Stimulated activated CD8-positive, alpha-beta memory T cell treated with anti-CD3 and anti-CD28 coated beads, Interleukin-15, amount 100 ng/mL, for 4 hours (primary cell): ENCODE measurements at places on chromosomes 5 and 9.

DNA sequence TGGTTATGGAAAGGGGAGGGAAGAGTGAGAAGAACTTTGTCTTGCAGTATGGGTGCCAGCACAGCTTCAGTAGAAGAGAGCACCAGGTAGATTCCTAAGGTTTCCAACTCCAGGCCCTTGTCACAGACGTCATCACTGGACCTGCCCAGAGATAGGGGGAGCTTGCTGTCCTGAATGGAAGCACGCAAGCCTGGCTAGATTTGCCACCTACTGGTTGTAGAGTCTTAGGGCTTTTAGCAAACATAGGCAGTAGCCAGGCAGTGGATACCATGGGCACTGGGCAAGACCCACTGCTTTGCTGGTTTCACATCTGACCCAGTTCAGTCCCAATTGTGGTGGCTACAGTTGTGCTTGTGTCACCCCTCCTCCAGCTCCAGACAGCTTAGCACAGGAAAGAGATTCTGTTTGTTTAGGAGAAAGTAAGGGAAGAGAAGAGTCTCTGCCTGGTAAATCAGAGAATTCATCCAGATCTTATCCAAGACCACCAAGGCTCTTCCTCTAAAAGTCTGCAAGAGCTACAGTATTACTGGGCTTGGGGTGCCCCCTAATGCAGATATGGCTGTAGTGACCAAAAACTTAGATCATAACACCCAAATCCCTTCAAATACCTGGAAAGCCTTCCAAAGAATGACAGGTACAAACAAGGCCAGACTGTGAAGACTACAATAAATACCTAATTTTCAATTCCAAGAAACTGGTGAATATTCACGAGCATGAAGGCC lies 158.9 kb downstream of the HINT1 start:
- no peak for DNase-seq

- DNase-seq = no peak
These were observed 62.3 kb downstream of the ACER2 start for GRCh38 chr9:19470981-19471650.

DNA sequence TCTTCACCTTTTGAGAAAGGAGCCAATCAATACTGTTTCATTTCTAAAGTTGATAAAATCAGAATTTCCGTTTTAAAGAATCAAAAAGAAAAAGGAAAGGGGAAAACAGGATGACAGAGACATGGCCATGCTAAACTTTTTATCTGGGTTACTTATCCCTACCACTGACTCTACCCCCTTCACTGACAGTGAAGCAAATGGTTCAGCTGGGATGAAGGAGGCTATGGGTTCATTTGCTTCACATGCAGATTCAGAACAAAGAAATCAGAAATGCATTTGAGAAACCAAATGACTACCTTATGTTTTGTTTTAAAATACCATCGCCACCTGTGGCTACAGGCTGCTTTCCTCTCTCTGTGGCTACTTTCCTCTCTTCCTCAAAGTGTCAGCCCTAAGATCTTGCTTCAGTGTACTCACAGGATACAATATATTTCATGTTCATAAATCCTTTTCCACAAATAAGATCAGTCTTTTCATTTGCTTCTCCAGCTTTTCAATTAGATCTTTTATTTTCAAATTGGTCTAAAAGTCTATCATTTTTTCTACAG lies 53.3 kb downstream of the LPAR1 start:
- no peak for DNase-seq

DNA sequence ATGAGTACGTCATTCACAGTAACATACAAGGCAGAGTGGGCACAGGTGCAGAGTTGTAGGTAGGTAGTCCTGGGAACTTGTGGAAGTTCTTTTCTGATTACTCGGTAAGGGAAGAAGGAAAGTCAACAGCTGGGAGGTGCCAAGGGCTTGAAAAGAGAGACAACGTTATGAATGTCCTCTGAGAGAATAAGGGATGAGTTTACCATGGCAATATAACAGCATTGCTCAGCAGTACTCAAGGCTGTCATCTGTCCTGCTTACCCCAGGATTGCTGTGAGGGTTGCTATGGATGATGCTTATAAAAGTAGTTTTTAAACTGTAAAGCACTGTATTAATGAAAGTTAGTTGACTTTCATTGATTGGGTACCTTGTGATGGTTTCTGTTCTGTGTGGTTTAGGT lies 369.1 kb upstream of the SGCD start:
- DNase-seq = no peak

- DNase-seq = no peak
These were observed 1696.0 kb upstream of the WWC1 start for GRCh38 chr5:166595274-166595951.

DNA sequence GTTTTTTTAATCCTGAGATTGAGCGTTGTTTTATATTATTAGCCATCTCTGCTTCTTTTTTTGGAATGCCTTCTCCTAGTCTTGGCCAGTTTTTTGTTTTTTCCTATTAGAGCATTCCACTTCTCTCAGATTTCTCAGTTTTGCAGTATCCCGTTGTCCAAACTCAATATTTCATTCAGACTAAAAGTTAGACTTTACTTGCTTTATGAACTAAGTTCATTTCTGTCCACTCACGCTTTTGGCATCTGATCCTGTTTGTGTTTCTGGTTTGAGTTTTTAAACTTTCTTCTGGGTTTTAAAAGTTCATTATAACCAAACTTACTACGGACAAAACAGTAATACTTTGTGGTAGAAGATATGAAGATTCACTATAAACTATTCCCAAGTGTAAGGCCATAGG lies 288.3 kb upstream of the MPDZ start:
- no peak for DNase-seq

DNA sequence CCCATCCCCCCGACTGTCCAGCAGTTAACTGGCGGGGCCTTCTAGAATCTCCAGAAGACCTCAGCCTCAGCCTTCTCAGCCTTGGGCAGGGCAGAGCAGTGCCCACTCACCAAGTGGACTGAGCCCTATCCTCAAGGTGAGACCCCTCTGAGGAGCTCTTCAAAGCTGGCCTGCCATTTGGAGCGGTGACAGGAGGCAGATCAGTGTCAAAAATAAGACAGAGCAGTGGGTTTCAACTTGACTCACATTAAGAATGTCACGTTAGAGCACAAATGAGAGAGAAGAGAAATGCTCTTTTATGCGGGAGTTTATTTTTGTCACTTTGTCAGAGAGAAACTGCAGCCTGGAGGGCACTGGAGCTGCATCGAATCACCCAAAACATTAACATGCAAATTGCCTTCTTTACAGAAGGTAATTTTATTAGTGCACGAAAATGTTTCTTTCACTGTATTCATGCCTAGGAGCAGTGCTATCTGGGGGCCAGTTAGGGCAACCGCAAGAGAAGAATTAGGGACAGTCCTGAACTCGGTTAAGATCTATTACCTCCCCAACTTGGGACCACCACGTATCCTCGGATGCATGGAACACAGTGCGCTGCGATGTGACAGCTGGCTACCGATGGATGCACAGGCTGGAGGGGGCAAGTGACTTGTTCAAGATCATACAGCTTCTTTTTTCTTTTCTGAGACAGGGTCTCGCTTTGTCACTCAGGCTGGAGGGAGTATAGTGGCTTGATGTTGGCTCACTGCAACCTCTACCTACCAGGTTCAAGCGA lies 188.5 kb downstream of the DAB2IP start:
- no peak for DNase-seq

DNA sequence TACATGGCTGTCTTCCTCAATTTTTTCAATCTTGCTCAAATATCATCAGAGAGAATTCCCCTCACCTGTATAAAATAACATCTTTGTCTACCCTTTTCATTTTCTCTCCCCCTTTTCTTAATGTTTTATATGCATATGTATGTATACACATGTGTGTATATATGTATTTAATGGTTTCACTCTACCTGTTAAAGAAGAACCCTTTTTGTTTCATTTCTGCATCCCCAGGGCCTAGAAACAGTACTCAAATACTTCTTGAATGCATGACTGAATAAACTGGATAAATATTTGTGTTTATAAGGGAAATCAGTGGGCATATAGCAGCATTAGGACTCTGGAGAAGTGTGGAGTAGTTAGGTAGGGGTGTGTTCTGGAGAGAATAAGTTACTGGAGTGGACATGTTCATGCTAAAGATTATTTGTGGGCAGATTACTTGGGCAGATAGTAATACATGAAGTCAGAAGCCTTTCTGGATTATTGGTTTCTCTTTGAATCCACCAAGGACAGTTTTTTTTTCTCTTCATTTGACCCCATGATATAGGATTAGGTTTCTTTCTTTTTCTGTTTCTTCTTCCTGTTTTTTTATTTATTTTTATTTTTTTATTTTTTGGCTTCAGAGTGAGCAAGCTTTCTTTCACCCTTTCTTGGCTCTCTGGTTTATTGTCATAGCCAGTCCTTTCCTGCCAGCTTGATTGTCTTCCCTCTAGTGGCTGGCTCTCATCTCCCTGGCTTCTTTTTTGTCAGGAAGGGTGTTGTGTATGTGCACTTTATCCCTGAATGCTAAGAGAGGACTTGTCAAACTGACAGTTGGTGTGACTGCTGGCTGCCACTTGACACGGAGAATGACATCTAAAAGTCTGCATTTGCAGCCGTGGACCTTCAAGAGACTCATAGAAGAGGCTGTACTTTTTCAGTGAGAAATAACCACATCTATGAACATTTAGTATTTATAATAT lies 89.3 kb downstream of the ZCCHC7 start:
- no peak for DNase-seq

DNA sequence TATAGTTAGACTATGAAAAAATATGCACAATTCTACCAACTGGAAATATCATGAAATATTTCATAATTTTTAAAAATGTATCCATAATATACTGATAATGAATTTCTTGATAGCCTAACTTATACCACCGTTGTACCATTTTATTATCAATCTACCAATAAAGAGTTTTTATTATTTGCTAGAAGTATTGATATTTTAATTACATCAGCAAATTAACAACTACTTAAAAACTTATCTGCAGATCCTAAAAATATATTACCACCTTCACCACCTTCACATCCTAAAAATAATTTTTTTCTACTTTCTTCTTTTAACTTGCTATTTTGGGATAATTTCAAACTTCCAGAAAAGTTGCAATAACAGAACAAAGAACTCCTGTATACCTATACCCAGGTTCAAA lies 21.4 kb downstream of the ATPSCKMT start:
- DNase-seq = no peak
